ENCODE measurements at places on chromosomes 4 and X.

DNA sequence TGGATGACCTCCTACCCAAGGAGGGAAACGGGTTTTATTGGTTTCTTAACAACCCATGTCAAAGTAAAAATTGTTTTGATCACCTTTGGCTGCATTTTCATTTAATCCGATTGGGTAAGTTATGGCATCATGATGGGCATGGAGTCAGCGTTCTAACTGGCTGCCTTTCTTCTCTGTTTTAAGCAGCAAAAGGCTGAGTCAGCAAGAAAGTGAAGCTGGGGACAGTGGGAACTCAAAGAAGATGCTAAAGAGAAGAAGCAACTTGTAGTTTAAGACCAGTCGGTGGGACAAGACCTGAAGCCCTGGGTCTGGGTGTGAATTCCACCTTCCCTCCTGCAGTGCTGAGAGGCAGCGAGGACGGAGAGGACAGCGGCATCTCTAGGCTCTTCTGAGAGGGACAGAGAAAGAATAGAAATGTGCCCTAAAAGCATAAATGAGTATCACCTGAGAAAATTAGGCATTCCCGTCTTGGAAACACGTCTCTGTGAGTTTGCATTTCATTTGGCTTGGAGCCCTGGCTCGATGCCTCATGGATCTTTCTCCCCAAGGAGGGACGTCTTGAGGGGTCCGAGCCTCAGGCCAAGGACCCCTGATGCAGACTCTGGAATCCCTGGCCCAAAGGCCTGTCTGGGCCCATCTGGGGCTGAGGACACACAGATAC is 82.0 kb downstream of the CRMP1 start:
- no peak for DNase-seq
- no peak overlapping the region for H3K4me3 ChIP-seq
- H3K4me1 ChIP-seq, result no peaks in the 10 kb centered on the region
- H3K36me3 ChIP-seq, result 0 out of 2 replicates have a peak, but pooled peaks cover 5% of the 10 kb centered on the region
- no peak overlapping the region for H3K27ac ChIP-seq

DNA sequence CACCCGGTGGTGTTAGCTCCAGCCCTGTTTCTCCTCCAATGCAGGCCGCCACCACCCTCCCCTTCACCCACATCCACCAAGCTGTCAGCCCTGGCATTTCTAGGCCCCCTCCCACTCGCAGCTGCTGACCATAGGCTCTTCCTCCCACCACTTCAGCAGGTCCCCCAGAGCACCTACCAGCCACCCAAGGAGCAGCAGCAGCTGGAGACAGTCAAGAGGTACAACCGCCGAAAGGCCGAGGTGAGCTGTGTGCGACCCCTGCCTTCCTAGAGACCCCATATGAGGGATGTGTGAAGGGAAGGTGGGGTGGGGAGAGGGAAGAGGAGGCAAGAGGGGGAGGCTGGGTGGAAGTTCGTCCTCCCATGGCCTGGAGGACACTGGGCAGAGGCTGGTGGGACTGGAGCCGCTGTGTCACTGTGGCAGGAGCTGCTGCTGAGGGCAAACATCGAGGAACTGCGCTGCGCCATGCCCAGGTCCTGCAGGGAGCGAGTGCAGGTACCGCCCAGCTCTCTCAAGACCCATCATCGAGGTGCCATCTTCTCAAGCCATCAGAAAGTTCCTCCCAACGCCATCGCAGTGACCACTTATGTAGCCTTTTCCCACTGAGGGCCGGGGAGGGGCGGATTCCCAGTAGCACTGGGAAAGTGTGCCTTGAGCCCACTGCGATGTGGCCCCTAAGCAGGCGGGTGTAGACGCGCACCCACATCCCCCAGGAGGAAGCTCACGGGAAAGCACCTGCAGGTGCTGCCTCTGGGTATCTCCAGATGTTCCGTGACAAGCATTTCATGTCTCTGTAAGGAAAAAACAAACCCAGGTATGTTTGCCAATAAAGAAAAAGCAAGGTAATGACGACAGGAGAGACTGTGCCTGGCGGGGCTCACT is 19.2 kb upstream of the RNF4 start:
- DNase-seq, result no peak
- no peak overlapping the region for H3K27ac ChIP-seq
- H3K27me3 ChIP-seq, result no peaks in the 10 kb centered on the region
- no peaks in the 10 kb centered on the region for H3K36me3 ChIP-seq

DNA sequence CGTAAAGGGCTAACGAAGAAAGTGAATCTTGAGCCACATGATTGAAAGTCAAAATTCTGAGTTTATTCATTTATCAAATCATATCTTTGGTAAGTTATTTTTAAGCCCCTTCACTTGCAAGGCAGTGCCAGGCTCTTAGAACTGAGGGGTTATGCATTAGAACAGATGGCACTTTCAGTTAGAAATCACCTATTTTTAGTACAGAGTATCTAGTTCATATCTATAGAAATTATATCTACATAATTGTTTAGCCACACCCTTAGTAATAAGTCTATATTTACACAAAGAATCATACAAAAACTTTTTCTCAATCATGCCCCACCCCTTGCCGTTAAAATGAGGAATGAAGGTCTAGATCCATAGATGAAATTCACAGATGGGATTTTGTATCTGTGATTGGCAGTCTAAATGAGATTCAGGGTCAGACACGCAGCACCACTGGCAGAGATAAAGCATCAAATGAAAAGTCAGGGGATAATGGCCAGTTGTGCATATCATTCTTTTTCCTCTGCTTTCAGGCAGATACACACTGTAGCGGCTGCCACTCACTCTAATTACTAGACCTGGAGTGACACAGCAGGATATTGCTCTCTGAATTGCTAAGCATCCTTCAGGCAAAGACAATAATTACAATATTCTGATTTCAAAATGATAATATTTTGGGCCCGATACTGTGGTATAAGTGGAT is 440.5 kb downstream of the MAPK10 start:
- peaks cover 1% of the 10 kb centered on the region for H3K27me3 ChIP-seq
- no peaks in the 10 kb centered on the region for H3K36me3 ChIP-seq

GRCh38 chrX:15277604-15278003 is 7.7 kb upstream of the ASB9 start:
- H3K36me3 ChIP-seq, result no peaks in the 10 kb centered on the region

- no peak overlapping the region for H3K4me3 ChIP-seq
- H3K4me1 ChIP-seq, result no peaks in the 10 kb centered on the region
- DNase-seq, result no peak
- H3K27ac ChIP-seq, result no peak overlapping the region
Measured at GRCh38 chr4:146098978-146099377, 76.5 kb upstream of the LSM6 start.

- DNase-seq, result no peak
- no peaks in the 10 kb centered on the region for H3K36me3 ChIP-seq
- no peak overlapping the region for H3K4me3 ChIP-seq
- no peaks in the 10 kb centered on the region for H3K4me1 ChIP-seq
Measured at GRCh38 chrX:13099121-13099520, 54.7 kb upstream of the FAM9C start.

GRCh38 chr4:53778155-53778554 is 186.9 kb upstream of the LNX1 start:
- DNase-seq, result no peak
- H3K4me1 ChIP-seq, result no peaks in the 10 kb centered on the region
- no peaks in the 10 kb centered on the region for H3K27me3 ChIP-seq
- H3K4me3 ChIP-seq, result no peak overlapping the region
- H3K27ac ChIP-seq, result no peak overlapping the region

- no peaks in the 10 kb centered on the region for H3K27me3 ChIP-seq
- no peak overlapping the region for H3K27ac ChIP-seq
- no peak overlapping the region for H3K4me3 ChIP-seq
- no peaks in the 10 kb centered on the region for H3K4me1 ChIP-seq
Measured at GRCh38 chrX:2629316-2630007, 61.6 kb upstream of the CD99 start.

- no peak for DNase-seq
- no peak overlapping the region for H3K27ac ChIP-seq
- no peaks in the 10 kb centered on the region for H3K4me1 ChIP-seq
Measured at GRCh38 chrX:50779694-50780093, 34.3 kb downstream of the SHROOM4 start.

GRCh38 chr4:176343286-176343685 is 23.5 kb downstream of the SPCS3 start:
- H3K4me3 ChIP-seq, result no peak overlapping the region
- no peak overlapping the region for H3K27ac ChIP-seq
- H3K4me1 ChIP-seq, result no peaks in the 10 kb centered on the region
- no peaks in the 10 kb centered on the region for H3K36me3 ChIP-seq

GRCh38 chr4:112848911-112849310 is 200.5 kb upstream of the ANK2 start:
- H3K4me3 ChIP-seq, result no peak overlapping the region
- H3K27ac ChIP-seq, result no peak overlapping the region

DNA sequence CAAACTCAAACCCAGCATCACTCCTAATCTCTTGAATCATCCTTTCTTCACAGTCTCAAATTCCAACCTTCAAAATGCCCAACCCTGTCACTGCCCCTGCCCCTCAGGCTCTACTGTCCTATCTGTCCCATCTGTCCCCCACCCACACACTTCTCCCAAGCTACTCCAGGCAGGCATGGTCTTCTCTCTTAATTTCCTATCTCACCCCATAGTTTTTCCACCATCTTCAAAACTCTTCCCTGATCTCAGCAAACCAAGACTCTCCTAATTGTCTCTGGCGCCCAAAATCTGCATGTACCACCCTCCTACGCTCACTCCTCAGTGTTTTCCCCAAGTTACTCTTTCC is 644 bp downstream of the LAMP2 start:
- H3K36me3 ChIP-seq, result no peaks in the 10 kb centered on the region
- DNase-seq, result no peak
- no peaks in the 10 kb centered on the region for H3K27me3 ChIP-seq
- no peaks in the 10 kb centered on the region for H3K4me1 ChIP-seq

DNA sequence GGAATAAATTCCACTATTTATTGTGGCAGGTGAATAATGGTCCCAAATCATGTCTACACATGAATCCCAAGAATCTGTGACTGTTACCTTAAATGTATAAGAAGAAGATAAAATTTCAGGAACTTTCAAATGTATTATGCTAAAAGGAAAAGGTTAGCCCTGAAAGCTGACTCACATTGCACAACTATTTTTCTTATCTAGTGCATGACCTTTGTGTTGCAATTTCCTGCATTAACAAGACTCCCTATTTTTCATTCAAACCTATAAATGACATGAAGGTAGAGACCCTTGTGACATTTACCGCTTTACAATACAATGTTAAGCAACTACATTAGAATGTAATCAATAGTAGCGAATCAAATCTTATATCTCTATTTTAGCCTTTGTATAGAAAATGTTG is 36.7 kb downstream of the UBQLN2 start:
- no peak overlapping the region for H3K4me3 ChIP-seq
- H3K27me3 ChIP-seq, result no peaks in the 10 kb centered on the region
- no peaks in the 10 kb centered on the region for H3K4me1 ChIP-seq
- no peak overlapping the region for H3K27ac ChIP-seq
- H3K36me3 ChIP-seq, result no peaks in the 10 kb centered on the region

GRCh38 chr4:25174674-25175073 is 14.4 kb upstream of the SEPSECS start:
- no peaks in the 10 kb centered on the region for H3K27me3 ChIP-seq
- H3K4me1 ChIP-seq, result peaks cover 2% of the 10 kb centered on the region
- no peak overlapping the region for H3K27ac ChIP-seq
- no peak for DNase-seq
- H3K4me3 ChIP-seq, result no peak overlapping the region
- H3K36me3 ChIP-seq, result no peaks in the 10 kb centered on the region

DNA sequence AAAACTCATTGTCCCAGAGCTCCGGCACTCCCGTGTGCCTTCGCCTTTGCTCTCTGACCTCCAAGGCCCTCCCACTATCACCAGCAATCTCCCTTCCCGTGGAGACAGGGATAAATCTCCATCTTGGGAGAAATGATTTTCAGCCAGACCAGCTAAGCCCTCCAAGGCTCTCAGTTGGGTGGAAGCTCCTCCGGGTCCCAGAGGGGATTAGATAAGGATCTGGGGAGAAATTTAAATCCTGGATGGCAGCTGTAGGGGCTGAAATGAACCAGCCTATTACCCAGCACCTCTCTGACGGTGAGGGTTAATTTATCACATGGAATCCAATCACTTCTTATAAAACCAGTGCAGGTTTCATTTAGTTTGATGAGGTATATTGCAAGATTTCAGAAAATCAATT is 366.2 kb downstream of the FBXW7 start:
- H3K27ac ChIP-seq, result no peak overlapping the region
- no peaks in the 10 kb centered on the region for H3K36me3 ChIP-seq
- no peaks in the 10 kb centered on the region for H3K27me3 ChIP-seq

DNA sequence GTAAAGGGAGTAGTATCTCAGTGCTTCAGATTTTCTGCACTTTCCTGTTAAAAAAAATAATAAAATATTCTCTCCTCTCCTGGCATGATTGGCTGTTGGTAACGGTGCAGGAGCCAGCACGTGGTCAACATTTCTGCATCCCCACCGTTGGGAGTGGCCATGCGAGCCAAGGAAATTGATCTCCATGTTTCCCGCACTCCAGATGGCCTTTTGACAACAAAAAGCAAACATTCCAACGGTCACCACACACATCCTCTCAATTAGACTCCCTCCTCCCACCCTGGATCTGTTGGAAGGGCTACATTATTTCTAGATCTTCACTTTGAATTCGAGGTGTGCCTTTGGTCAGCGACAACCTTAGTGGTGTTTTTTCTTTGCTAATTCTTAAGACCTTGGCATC is 45.0 kb downstream of the STK32B start:
- no peaks in the 10 kb centered on the region for H3K4me1 ChIP-seq
- H3K4me3 ChIP-seq, result no peak overlapping the region
- H3K27ac ChIP-seq, result no peak overlapping the region

GRCh38 chr4:119722670-119723069 is 94.1 kb upstream of the PDE5A start:
- no peak overlapping the region for H3K27ac ChIP-seq
- no peaks in the 10 kb centered on the region for H3K27me3 ChIP-seq
- H3K36me3 ChIP-seq, result no peaks in the 10 kb centered on the region
- DNase-seq, result no peak
- no peaks in the 10 kb centered on the region for H3K4me1 ChIP-seq

DNA sequence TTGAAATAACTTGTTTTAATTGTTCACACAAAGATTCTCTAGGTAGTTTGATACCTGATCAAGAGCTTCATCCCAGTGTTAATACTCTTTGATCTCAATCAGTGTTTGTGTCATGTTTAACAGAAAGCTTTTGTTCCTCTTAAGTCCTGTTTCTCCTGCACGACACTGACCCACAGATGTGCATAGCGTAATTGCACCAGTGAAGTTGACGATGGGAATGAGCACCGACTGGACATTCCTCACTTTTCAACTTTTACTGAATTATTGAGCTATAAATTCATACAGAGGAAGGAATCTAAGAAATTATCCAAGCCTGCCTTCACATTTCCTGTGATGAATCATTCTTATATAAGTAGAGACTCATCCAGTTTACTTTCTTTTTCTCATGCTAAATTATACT is 878.7 kb upstream of the TENM3 start:
- H3K4me3 ChIP-seq, result no peak overlapping the region
- no peaks in the 10 kb centered on the region for H3K27me3 ChIP-seq
- no peak for DNase-seq
- H3K4me1 ChIP-seq, result no peaks in the 10 kb centered on the region

- no peaks in the 10 kb centered on the region for H3K27me3 ChIP-seq
- H3K4me1 ChIP-seq, result no peaks in the 10 kb centered on the region
- no peak overlapping the region for H3K4me3 ChIP-seq
- no peak for DNase-seq
- no peaks in the 10 kb centered on the region for H3K36me3 ChIP-seq
- no peak overlapping the region for H3K27ac ChIP-seq
Measured at GRCh38 chrX:155333544-155334100, 792 bp downstream of the CLIC2 start.
